SJSA1 (cell line): ENCODE measurements at places on chromosomes 3 and 15. TPM values are rescaled to one million over a fixed set of nuclear protein-coding genes. Genes with fewer than 3 reads are reported as not detected.

DNA sequence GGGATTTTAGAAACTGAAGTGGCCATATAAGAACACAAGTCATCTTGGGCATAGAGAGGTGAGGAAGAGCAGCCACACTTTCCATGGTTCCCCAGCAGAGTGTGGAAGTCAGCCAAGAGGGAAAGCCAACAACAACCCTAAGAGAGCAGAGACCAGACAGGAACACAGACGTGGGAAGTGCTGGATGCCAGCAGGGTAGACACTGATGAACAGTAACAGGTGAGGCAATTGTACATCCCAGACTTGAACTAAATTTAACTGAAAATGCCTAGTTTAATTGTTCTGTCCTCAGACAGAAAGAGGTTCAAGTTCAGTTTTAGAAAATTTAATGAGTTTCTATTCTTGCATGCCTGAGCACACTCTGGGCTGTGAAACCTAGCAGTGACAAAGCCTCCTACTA, 212.1 kb downstream of the ATP8B4 start:
- no peak for DNase-seq

Gene PLA2G4D
- total RNA-seq: not detected in 2 replicates

GRCh38 chr3:181329024-181329423, 339.5 kb upstream of the DNAJC19 start:
- no peak for DNase-seq

DNA sequence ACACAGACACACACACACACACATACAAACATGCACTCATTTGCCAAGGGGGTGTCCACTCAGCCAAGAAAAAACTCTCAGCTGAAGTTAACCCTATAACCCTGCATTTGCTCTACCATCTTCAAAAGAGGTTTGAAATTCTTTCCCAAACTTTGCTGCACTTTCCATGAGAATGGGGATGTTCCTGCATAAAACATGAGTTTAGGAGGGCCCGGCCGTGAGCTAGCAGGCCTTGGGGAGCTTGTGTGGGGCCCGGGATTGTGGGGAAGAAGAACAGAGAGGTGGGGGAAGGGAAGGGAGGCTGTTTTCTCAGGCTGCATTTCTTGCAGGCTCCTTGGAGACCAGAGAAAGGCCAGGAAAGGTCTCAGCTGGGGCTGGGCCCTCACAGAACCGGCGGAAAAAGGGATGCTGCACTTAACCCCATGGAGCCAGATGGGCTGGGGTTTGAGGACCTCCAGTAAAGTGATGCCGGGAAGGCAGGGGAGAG, 40.8 kb downstream of the SEMA5B start:
- no peak for DNase-seq

- no peak for DNase-seq
These were observed 23.0 kb upstream of the BFSP2 start for GRCh38 chr3:133376810-133377209.

DNA sequence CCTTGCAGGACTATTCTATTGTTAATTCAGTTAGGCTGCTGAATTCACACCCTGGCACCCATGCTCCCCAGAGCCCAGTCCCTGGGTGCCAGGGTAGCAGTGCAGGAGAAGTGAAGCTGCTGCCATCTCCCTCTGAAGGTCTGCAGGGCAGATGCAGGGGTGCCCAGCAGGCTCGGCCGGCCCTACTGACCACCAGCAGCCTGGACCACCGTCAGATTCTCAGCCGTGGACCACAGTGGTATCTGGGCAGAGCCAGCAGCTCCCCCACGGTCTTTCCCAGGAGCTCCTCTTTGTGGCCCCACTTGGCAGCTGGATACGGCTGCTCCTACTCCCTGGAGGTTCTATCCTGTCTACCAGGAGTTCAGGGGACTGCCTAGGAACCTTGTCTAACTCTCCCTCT, 46.8 kb downstream of the ALDH1L1 start:
- DNase-seq: no peak

DNA sequence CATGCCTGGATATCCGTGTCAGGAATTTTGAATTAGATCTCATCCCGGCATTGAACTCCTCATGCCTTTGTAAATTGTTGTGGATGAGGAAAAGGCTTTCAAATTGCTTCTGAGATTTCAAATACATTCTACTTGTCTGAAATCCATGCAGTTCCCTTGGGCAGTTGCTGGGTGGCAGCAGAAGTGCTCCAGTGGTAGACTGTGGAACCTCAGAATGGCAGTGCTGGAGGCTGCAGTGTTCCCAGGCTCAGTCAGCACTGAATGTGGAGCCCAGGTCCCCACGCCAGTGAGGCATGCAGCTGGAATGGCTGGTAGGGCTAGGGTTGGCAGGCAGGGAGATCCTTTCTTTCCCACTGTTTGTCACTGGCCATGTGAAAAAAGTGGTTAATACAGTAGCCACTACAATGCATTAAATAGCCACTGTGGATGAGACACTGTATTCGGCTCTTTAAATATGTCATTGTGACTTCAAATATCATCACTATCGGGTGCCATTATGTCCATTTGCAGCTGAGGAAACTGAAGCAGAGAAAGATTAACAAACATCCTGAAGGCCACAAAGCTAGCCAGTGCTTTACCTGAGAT, 98.6 kb downstream of the TPRG1 start:
- DNase-seq: peak; percentile 25

Gene C3orf85
- total RNA-seq: not detected in 2 replicates

- no peak for DNase-seq
These were observed 60.8 kb downstream of the TFDP2 start for GRCh38 chr3:142088522-142088921.

Gene SCG5
- total RNA-seq: 0.87 TPM in 1 of 2 replicates, not detected in the other

Gene RTP3
- total RNA-seq: not detected in 2 replicates

DNA sequence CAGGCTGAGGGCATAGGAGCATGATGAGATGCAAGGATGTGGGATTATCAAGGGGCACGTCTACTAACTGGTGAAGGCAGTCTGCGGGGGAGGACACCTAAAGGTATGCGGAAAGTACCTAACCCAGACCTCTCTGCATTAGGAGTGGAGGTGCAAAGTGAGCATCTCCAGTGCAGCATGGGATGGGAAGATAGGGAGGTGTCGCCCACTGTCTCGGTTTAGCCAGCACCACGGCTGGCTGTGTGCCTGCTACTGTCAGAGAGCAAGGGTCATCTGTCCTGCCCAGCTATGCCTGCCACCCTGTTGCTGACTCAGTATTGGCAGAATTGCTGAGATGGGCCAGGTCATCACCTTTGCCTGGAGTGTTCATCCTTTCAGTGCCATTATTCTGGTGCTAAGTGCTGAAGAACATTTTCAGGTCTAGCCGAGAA, 40.1 kb downstream of the OXNAD1 start:
- DNase-seq: no peak

GRCh38 chr15:83092309-83092976, 15.0 kb upstream of the TM6SF1 start:
- DNase-seq: no peak

DNA sequence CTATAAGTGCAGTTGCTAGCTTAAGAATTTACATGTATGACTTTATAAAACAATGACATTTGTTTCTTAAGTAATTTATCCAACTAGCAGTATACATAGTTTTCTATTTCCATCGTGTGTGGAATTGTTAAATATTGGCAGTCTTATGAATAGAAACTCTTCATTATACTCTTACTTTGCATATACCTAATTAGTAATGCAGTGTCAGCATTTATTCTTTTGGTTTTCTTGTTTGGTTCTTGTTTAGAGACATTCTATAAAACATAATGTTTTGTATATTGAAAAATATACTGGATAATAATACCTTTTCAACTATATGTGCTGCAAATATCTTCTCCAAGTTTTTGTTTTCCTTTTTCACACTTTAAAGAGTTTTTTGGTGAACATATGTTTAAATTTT, 760.2 kb downstream of the VGLL3 start:
- no peak for DNase-seq

DNA sequence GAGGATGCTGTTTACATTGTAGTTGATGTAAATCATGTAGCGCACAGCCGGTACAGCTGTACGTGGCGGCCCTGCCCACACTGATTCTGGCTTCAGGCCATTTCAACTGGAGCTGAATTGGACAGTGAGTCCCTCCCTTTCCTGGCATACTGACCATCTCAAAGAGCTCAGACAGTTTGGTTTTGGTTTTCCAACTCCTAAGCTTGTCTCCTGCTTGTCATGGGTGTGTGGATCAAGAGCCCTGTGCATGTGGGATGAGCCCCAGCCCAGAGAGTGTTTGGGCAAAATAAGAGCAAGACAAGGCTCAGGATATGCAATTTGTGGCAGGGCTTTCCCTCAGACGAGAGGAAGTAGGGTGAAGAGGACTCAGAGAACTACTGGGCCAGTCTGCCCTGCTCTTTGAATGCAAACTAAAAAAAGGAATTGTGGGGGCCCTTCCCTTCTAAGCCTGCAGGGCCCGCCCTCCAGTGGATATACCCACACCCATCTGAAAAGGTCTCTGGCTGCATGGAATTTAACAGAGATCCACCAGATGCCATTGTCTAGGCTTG, 13.3 kb downstream of the ITGA11 start:
- no peak for DNase-seq

DNA sequence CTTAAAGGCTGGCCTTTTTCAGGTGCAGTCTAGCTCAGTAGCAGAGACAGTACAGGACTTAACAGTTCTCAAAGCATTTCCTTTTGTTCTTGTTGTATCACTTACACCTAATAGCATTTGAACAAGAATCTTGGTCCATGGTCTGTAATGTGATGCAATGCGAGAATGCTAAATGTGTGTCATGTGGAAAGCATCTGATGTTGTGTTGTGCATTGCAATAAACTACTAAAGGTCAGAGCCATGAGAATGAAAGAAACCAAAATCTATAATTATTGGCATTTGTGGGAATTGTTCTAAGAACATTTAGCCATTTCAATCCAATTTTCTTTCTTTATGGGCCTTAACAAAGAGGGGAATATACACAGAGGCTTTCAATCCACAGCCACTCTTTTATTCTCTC, 324.5 kb upstream of the ROBO2 start:
- no peak for DNase-seq
